ENCODE measurements at places on chromosomes 5 and 9.

DNA sequence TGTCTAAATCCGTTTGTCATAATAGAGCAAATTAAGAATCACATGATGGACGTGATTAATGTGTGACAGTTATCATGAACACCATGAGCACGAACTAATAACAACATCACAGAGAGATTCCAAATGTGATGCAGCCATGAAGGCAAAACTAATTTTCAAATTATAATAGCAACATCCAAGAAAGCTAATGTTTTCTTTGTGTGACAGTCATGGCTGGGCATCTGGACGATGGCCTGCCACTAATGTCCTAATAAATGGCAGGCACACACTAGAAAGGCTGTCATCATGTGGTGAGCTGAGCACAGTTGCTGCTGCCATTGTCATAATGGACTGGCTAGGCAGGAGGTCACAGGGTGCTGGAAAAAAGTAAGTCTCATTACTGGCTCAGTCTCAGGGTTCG is 280.0 kb upstream of the EFNA5 start:
- DNase-seq, result no peak

DNA sequence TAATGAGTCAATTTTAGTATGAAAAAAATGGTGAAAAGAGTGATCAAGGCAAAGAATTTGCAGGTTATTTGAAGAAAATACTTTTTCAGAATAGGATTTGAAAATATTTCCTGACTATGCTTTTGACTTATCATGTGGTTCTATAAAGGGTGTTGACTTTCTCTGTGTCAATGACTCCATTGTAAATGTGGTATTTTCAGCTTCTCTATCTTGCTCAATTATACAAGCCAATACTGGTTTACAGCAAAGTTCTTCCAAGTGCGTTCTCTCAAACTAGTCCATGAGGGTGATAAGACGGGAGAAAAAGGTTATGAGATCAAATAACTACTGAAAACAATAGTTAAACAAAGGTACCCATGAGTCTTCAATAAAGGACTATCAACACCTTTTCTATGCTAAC is 21.7 kb downstream of the IL33 start:
- DNase-seq, result no peak

GRCh38 chr5:81242906-81243436 is 9.8 kb downstream of the CKMT2 start:
- DNase-seq, result no peak

DNA sequence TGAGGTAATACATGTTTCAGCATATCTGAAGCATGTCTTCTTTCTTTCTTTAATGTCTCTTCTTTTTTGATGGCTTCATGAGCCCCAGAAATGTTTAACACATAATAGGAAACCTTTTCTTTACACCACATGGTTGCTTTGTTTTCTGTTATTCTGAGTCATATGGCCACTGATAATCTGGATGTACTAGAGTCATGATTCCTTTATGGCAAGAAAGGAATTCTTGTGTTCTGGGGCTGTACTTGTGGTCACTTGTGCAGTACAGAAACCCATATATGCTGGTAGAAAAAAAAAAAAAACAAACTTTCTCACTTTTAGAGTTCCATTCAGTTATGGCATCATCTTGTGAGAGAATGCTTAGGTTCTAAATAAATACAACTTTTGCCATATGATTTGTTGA is 1669.3 kb upstream of the CDH9 start:
- no peak for DNase-seq

- no peak for DNase-seq
These were observed 126.9 kb upstream of the MAP3K1 start for GRCh38 chr5:56688402-56688801.

DNA sequence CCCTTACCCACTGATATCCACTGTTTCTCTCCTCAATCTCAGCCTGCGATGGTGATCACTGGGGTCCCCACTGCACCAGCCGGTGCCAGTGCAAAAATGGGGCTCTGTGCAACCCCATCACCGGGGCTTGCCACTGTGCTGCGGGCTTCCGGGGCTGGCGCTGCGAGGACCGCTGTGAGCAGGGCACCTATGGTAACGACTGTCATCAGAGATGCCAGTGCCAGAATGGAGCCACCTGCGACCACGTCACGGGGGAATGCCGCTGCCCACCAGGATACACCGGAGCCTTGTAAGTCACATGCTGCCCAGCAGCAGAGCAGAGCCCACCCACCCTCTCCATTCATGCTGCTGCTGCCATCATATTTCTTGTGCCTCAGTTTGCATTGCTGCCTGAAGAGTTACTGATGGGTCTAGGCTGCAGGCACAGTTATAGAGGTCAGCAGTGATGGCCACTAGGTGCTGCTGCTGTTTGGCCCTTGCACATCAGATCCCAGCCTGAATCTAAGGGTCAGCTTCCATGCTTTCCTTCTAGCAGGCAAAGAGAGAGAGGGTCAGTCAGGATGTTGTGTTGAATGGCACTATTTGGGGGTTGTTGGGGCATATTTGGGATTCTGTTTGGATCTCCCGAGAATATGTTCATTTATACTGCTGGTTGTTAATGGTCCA is 106.0 kb downstream of the MEGF10 start:
- no peak for DNase-seq

DNA sequence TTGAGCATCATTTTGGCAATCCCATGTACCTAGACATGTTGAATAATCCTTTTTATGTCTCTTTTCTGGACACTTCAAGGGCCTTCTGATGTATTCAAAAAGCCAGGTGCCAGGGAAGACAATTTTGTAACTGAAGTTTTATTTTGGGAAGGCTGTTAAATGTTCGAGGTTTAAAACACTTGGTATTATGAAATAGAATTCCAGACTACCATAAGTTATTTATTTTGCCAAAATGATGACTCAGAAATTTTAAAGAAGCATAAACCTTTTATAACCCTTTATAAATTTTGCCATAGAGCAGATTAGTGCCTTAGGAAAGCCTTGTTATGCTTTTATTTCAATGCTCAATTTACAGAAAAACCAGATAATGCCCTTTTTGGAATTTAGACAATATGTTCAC is 30.3 kb upstream of the UHRF2 start:
- no peak for DNase-seq

GRCh38 chr9:4769321-4770080 is 23.2 kb upstream of the RCL1 start:
- DNase-seq, result no peak
